Left cardiac atrium (tissue), 4 donors: ENCODE measurements at places on chromosomes 12 and 14. TPM values are rescaled to one million over a fixed set of nuclear protein-coding genes. Genes with fewer than 3 reads are reported as not detected.

DNA sequence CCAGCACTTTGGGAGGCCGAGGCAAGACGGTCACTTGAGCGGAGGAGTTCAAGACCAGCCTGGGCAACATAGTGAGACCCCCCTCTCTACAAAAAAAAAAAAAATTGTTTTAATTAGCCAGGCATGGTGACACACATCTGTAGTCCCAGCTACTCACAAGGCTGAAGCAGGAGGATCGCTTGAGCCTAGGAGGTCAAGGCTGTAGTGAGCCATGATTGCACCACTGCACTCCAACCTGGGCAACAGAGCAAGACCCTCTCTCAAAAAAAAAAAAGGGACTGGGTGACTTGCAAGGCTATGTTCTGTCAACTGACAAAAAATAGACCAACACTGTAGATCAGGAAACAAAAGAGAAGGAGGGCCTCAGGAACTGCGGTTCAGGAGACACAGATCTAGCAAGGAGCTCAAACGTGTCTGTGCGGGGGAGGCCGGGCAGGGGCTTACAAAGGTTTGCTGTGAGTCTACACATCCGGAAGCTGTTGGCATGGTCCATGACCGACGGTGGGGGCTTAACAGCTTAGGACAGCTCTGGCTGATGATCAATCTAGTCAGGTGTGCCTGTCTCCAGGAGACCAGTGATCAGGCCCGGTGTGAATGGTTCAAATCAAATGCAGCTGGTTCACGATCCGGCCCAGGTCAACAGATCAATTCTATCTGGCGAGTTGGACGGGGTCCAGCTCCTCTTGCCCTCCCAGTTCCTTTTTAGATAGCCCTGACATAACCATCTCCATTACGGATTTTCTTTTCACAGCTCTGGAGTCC lies 31.7 kb upstream of the INF2 start:
- no peak for DNase-seq

DNA sequence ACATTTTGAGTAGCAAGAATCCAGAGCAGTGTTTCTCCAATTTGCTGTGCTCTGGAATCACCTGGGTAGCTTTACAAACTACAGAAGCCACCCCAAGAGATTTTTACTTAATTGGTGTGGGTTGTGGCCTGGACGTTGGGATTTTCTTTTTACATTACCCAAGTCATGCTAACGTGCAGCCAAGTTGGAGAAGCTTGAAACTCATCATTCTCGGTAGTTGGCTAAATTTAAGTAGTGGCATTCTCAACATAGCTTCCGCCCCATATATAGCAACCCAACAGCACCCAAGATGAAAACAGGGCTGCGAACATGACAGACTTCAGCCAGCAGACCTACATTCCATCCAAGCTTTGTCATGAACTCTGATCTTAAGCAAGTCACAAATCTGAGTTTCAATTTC lies 25.0 kb downstream of the DAD1 start:
- no peak for DNase-seq

DNA sequence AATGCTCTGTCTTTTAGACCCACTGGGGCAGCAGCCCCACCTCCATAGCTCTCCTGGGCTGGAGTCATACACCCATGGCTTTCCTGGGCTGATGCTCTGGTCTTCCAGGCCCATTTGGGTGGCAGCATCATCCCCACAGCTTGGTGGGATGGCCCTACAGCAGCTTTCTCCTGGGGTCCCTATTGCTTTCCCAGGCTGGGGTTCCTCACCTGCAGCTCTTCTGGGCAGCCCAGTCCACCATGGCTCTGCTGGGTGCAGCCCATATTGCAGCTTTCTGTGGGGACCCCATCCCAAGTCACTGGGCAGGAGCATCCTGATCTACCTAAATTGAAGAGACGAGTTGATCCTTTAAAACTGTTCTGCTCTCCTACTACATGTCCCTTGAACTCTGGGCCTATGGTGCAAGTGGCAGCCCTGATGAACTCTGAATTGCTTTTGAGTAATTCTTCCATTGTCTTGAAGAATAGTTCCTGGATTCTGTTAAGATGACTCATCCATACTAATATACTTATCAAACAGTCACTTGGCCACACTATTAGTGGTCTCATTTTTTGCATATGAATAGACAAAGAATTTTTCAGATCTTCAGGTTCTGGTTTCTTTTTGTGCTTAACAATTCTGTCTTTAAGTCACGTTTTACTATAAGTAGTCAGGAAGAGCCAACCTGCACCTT lies 390.1 kb downstream of the DPF3 start:
- no peak for DNase-seq

GRCh38 chr14:39376667-39377403 lies 55.4 kb downstream of the FBXO33 start:
- DNase-seq, result no peak

ITGB7 gene
- total RNA-seq, result 2.1 TPM

CCDC63 gene
- total RNA-seq, result not detected

INSM2 gene
- total RNA-seq, result not detected
